Kasumi-1 (cell line): ENCODE measurements at places on chromosomes 2 and 18.

DNA sequence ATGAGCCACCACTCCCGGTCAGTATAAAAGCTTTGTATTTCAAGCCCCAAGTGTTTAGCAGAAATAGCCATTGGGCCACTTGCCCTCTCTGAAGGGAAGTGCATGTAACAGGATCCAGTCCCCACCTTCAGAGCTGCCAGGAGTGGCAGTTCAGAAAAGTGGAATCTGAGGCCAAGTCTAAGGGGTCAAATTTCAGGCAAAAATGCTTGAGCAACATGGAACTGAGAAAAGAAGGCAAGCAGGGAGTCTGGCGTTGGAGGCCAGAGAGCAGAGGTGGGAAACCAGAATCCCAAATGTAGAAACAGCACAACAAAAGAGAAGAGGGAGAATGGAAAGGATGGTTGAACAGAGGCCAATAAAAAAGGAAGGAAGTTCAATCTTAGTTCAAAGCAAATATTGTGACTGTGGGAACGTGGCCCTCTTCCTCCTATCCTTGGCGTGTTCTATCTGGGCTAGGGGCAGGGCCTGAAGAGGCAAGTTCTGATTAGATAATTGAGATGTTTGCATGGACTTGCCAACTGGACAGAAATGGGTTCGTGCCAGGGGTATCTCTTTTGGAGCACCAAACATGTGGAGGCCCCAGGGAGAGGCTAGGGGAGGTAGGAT, 102.2 kb downstream of the AP1S3 start:
- DNase-seq = no peak

GRCh38 chr2:177641331-177641730, 248.8 kb downstream of the AGPS start:
- DNase-seq = no peak

- no peak for DNase-seq
Observed at GRCh38 chr2:68974946-68975665, 670 bp downstream of the GKN1 start.

DNA sequence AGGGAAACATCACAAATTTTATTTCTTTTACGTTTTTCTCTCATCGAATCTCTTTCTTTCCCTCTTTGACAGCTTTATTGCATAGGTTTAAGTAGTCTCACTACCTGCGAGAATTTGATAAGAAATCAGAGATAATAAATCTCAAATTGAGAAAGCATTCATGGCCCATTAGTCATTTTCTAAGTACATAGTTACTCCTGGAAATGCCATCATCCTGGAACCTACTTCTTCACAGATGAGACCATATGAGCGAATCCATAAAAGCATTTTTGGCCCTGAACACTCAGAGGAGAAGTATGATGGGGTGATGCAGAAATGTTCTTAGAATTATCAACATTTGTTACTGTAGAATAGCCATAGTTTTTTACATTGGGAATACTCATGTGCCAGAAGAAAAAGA, 138.0 kb upstream of the ARHGAP28 start:
- DNase-seq = no peak

DNA sequence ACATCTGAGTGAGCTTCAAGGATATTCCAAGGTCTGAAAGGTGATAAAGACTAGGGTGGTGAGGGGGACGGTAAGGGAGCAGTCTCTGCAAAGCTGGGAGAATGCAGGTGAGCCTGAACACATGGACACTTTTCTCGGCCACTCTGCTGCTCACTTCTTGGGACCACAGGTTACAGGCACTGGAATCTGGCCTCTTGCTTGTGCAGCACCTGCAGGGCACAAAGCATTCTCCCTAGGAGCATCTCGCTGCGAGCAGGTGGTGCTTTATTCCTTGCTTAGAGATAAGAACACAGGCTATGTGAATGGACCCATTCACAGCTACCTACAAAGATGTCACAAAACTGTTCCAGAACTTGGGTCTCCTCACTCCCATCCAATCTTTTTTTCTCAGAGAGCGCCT, 153.2 kb downstream of the DDX1 start:
- DNase-seq = no peak

DNA sequence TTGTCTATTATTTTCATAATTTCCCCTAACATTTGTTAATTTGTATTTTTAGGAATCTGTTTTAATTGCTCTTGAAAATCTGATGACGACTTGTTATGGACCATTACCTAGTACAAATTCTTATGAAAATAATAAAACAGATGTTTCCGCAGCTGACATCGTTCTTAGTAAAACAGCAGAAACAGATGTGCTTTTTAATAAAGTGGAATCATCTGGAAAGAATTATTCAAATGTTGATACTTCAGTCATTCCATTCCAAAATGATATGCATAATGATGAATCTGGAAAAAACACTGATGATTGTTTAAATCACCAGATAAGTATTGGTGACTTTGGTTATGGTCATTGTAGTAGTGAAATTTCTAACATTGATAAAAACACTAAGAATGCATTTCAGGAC, 69.9 kb downstream of the PMS1 start:
- no peak for DNase-seq

- no peak for DNase-seq
Observed at GRCh38 chr2:168622559-168622958, 166.5 kb downstream of the CERS6 start.
